Natural killer cell (primary cell): ENCODE measurements at places on chromosomes 2 and 18.

- DNase-seq: no peak
Observed at GRCh38 chr2:236942554-236942953, 143.1 kb upstream of the COPS8 start.

DNA sequence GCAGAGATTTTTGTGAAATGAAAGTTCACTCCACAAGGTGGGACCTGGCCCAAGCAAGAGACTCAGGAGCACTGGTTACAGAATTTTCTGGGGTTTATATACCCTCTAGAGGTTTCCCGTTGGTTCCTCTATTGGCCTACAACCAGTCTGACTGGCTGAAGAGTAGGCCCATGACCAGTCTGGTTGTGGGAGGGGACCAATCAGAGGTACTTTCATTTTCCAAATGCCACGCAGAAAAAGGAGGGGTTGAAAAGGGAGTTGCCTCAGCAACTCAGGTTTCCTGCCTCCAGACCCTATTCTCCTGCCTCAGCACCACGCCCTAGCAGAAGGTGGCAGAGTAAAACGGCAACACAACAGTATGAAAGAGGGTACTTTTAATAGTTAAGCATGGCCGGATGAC lies 98.4 kb downstream of the COLEC12 start:
- no peak for DNase-seq

GRCh38 chr2:54909001-54909400 lies 141.2 kb downstream of the RTN4 start:
- no peak for DNase-seq

DNA sequence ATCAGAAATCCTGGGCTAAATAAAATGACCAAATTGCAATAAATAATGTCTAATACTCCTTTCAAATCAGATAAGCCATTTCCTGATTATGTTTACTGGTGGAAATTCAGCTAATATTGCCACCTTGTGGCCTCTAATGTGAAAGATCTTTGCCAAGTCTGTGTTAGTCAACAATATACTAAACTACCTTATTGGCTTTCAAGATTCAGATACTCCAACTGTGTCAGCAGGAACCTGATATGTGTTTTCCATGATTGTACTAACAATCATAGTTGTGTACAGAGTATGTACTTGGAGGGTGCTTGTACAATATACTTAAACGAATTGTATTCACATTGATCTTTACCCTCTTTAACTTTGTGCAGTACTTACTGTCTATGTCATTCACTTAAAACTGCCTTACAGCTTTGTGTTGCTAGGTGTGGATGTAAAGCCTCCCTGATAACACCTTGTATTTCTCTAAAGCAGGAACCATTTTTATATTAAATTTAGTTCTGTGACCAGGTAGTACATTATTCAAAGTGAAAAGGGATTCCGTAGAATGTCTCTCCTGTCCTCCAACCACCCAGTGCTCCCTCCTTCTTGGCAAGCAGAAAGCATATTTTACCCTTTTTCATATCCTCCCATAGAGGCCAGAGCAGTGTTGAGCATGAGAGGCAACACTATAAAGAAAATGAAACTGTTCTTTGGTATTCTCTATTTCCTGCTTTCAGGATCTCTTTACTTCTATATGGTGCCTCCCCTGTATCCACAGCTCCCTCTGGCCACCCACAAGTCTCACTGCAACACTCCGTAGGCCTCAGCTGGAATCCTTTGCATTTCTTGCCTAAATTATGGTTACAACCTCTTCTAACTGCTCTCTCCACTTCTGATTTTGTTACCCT lies 75.2 kb upstream of the C2orf15 start:
- no peak for DNase-seq

- no peak for DNase-seq
Observed at GRCh38 chr2:120654381-120655134, 81.1 kb upstream of the GLI2 start.

DNA sequence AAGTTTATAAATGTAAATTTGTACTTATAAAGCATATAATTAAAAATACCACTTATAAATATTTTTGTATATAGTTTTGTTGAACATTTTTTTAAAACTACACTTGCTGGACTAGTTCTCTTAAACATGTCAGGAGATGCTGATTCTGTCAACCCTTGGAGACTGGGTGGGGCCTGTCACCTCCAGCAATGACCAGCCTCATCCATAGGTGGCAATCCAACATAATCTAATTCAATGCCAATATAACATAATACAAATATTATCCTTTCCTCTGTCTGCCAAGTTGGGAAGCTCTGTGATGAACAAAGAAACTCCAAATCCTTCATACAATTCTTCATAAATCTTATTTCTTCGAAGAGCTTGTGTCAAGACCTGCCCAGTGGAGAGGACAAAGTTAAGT lies 140.4 kb downstream of the RBMS1 start:
- no peak for DNase-seq

- no peak for DNase-seq
Observed at GRCh38 chr18:51398104-51398503, 200.6 kb upstream of the MEX3C start.

- no peak for DNase-seq
Observed at GRCh38 chr2:215277944-215278343, 33.9 kb upstream of the ATIC start.

- DNase-seq: no peak
Observed at GRCh38 chr2:173231465-173231864, 123.2 kb upstream of the CDCA7 start.

DNA sequence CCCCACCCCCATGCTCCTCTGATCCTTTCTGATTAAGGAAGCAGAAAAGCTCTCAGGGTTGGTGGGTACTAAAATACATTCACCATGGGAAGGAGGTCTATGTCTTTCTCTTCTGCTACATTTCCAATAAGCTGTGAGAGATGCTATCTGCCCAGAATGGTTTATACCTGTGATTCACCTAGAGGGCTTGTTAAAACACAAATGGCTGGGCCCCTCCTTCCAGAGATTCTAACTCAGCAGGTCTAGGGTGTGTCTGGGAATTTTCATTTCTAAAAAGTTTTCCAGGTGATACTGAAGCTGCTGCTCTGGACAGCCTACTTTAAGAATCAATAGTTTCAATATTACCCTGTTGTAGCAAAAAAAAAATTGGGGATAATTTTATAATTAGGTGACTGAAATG lies 772.2 kb upstream of the ZEB2 start:
- no peak for DNase-seq
